Pulmonary artery endothelial cell (primary cell): ENCODE measurements at places on chromosomes 16 and 17. TPM values are rescaled to one million over a fixed set of nuclear protein-coding genes. Genes with fewer than 3 reads are reported as not detected.

- no peak for DNase-seq
Measured at GRCh38 chr16:49644145-49644463, 211.8 kb downstream of the ZNF423 start.

DNA sequence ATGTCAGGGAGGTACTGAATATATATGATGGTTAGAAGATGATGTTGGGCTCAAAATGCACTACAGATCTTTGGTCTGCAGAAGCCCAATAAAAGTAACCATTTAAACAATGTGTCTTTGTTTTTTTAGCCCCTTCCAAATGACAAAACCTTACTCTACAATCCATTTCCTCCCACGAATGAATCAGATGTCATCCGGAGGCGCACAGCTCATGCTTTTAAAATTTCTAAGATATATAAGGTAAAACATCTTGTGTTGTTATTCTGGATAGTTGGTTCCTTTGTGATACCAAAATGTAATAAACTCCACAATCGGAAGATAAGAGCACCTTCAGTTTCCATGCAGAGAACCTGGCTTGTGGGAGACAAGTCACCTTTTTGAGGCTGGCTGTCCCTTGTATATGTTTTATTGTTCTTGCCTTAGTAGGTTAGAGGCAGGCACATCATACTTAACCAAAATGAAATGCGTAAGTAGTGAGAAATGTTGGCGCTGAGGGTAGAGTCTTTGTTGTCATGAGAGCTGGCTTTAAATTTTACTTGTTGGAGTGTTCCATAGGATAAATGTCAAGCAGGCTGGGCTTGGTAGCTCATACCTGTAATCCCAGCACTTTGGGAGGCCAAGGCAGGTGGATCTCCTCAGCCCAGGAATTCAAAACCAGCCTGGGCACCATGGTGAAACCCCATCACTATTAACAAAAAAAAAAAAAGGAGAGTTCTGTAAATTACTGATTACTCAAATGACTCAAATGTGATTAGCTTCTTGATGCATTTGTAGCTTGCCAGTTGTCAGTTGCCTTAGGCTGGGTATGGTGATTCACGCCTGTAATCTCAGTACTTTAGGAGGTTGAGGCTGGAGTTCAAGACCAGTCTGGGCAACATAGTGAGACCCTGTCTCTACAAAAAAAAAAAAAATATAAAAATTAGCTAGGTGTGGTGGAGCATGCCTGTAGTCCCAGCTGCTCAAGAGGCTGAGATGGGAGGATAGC, 19.7 kb upstream of the SNTB2 start:
- no peak for DNase-seq

- DNase-seq = no peak
Measured at GRCh38 chr17:47957591-47958490, at the start of gene PRR15L. Gene PRR15L (minus strand): TSS chr17:47957883. CDS start chr17:47953234, 4,649 bp downstream.

GRCh38 chr17:83126275-83126811, 46.9 kb downstream of the METRNL start:
- DNase-seq = no peak

DNA sequence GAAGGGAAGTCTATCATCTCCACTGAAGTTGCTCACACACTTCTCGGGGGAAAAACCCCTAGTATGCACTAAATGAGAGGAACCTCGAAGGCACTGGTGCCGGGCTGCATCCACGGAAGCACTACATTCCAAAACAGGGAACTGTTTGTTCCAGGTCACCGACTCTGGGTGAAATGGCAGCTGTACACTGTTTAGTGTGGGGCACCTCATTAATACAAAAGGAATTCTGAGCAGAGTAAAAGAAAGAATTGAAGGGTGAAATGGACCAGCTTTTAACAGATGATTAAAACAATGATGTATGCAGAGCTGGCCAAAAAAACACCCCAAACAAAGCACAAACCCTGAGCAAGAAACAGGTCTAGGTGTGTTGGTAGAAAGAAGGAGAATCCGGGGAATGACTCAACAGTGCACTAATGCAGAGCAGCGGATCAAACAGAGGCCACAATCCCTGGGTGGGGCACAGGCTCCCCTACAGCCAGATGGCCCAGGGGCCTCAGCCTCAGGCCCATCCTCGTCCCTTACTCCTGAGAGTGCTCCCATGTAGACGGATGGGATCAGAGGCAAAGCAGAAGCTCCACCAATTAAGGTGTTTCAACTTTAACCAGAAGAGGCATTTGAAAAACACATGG, 161.5 kb downstream of the ZFHX3 start:
- no peak for DNase-seq

DNA sequence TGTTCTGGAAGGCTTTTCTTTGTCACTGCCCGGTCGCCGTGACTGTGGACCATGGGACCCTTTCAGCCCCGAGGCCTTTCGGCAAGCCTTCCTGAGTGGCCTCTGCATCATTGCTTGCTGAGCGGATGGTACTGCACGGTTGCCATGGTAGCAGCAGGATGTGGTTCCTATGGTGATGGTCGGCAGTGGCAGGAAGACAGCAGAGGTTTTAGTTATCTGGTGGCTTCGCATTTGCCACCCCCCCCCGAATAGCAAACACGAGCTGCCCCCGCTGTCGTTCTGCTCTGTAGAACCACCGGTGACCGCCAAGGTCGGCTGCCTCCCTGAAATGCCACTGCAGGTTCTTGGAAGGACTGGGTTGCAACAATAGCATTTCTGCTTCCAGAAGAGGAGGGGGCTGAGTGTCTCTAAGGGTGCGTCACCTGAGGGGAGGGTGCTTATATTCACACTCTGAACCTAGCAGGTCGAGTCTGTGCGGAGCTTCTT, 76.6 kb downstream of the CMIP start:
- no peak for DNase-seq

- DNase-seq = no peak
Measured at GRCh38 chr16:88130681-88131080, 179.4 kb downstream of the BANP start.

DNA sequence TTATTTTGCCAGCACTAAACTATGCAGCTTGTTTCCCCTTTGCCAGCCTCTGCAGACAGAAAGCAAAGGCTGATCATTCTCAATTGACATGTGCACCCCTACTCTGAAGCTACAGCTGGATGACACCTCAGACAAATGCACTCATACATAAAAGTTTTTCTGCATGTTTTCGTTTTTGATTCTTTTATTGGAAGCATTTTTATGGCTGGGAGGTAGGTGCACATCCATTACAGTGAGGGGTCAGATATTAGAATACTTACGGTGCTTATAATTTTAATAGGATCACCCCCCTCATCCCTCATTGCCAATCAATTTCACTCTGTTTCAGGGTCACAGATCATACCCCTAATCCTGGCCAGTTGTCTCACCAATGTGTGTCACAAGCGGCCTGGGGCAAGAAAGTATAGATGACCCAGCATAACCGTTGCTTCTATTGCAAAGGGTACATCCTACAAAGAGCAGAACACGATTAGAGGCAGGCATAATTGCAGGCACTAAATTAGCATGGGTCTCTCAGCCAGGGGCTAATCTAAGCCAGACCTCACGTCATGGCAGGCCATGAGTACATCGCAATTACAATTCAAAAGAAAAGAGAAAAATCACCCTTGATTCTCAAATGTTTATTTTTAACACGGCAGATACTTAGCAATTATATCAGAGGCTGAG, 89.5 kb upstream of the SOX9 start:
- no peak for DNase-seq

DNA sequence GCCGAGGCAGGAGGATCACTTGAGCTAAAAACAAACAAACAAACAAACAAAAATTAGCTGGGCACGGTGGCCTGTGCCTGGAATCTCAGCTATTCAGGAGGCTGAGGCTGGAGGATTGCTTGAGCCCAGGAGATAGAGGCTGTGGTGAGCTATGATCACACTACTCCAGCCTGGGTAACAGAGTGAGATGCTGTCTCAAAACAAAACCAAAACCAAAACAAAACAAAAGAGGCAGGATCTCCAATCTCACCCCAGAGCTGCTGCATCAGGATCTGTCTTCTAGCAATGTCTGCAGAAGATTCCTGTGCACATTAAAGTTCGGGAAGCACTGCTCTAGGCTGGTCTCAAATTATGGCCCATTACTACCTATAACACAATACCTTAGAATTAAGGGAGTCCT, 43.1 kb downstream of the MAP2K6 start:
- no peak for DNase-seq

GRCh38 chr16:68636818-68637217, 8.3 kb upstream of the CDH3 start:
- no peak for DNase-seq

The LRRC75A gene
- total RNA-seq = 2.0 and 3.6 TPM in 2 replicates

The AP1G1 gene
- total RNA-seq = 44.6 and 62.2 TPM in 2 replicates

The IRF8 gene
- not detected in 2 replicates for total RNA-seq

The NDRG4 gene
- 38.3 and 87.1 TPM in 2 replicates for total RNA-seq

The HID1 gene
- 8.7 and 12.2 TPM in 2 replicates for total RNA-seq

The ZNF785 gene
- total RNA-seq = 8.0 and 9.4 TPM in 2 replicates

The RHBDL3 gene
- total RNA-seq = under 0.01 and 0.14 TPM in 2 replicates

The TNFRSF13B gene
- total RNA-seq = not detected in 2 replicates

The KCNAB3 gene
- total RNA-seq = 0.20 and 0.32 TPM in 2 replicates

The IL17C gene
- not detected in 2 replicates for total RNA-seq
